ENCODE measurements at places on chromosomes 3 and 15. TPM values are rescaled to one million over a fixed set of nuclear protein-coding genes. Genes with fewer than 3 reads are reported as not detected.

GRCh38 chr3:49942651-49943050 lies 2.7 kb downstream of the RBM6 start:
- no peak for DNase-seq

DNA sequence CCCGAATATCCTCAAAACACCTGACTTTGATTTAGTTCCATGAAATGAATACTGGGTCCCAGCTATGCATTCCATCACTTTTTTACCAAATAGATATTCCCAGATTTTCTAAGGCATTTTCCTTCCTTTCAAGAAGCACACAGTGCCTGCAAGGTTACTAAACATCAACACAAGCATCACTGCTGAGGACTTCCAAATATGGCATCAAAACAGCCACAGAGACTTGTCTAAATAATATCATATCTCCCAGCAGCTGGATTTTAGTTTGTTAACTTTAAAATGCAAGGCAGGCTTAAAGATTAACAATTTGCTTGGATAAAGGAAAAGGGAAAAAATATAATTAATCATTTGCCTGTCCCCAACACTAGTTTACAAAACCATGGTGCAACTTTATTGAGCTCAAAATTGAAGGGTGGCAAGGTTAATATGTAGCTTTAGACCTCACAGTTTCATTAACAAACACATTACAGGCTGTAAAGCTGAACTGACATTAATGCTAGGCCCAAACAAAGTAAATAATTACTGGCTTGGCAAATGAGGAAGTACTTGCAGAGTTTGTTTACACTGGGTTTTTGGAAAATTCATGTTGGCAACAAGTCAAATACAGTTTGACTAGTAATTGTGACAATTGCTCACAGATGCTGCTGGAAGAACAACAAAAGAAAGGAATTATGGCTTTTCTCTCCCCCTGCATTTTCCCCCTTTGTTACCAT lies 401.7 kb upstream of the CDIN1 start:
- no peak for DNase-seq

The GXYLT2 gene
- 5.8 TPM for total RNA-seq

- DNase-seq, result no peak
Measured at GRCh38 chr3:129653019-129653418, 46.5 kb upstream of the PLXND1 start.

- DNase-seq, result no peak
Measured at GRCh38 chr3:99176169-99176964, 274.9 kb upstream of the DCBLD2 start.

- no peak for DNase-seq
Measured at GRCh38 chr15:57895291-57895690, 170.2 kb downstream of the ALDH1A2 start.
